ENCODE measurements at places on chromosomes 3 and 15. TPM values are rescaled to one million over a fixed set of nuclear protein-coding genes. Genes with fewer than 3 reads are reported as not detected.

LDHAL6B gene
- polyA plus RNA-seq: not detected

DNA sequence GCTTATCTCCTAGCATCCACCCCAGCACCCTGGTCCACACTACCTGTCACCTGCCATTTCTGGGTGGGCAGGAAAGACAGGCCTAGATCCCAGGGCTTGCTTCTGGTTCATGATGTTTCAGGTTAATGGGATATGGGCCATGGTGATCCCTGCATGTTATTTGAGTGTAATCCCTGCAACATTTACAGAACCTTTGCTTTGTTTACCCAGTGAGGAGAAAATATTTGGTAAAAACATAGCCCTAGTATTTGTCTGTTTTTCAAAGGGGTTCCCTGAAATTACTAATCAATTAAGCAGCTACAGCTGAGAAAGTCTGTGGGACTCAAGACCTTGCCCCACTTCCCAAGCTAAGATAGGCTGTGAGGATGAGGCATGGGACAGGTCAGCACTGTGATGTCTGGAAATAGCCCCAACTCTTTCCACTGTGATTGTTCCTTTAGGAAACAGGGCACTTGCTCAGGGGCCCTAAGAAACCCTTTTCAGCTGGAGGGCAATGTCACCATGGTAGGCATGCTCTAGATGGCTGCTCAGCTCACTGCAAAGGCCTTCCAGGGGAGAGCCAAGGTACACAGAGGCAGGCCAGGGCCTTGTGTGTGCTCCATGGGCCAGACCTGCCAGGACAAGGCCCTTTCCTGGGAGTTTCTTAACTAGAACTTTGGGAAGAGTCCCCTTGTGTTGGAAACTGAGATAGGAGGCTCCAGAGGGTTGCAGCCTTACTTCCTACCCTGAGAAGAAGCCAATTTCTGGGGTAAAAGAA lies 11.1 kb downstream of the TRANK1 start:
- no peak for DNase-seq

DNA sequence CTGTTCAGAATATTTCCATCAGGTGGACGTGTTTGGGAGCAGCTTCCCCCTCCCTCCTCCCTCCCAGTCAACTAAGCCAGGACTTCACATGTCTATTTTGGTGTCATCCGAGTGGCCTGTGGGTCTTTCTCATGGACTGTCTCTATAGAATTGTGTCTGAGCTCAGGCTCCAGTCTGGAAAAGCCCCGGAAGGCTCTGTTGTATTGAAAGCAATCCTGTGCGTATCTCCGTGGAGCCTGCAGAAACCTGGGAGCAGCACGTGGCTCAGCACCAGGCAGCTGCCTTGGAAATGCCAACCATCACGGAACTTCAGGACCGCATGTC lies 25.2 kb downstream of the COLQ start:
- no peak for DNase-seq

- DNase-seq: no peak
Observed at GRCh38 chr3:98519351-98519750, 3.4 kb downstream of the CLDND1 start.

DNA sequence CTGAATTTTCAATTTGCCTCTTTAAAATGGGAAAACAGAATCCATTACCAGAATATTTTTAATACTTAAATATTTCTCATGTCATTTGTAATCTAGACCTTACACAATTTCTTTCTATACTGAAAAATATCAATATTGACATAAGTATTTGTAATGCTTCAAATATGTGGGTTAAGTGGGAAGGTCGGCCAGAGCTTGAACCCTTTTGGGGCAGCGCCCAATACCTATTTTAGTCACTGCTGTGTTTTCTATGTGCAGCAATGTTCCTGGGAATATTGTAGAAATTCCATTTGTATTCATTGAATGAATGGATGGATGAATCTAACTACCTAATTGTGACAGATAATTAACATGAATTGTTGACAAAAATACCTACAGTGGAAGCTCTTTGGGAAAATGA lies 459.7 kb upstream of the ZNF717 start:
- no peak for DNase-seq

DNA sequence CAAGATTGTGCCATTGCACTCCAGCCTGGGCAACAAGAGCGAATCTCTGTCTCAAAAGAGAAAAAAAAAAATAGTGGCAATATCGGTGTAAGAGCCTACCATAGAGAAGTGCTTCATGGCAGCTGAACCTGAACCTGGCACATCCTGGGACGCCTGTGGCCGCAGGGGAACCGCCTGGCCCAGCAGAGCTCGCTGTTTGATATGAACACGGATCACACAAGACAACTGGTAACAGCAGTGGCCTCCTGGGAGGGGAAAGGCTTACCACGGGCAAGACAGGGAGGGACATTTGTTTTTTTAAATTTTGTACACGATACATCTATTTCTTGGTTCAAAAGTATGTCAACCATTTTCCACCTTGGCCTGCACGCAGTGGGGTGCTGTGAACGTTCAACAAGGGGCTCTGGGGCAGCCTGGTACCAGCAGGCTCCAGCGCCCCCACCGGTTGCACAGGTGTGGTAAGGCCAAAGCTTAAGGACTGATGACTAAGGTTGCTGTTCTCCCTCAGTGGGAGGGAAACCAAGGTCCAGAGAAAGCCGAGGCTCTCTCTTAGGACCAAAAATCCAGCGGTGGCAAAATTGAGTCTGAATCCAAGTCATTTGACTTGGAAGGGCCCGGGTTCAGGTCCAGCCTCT lies 21.7 kb upstream of the EPHB3 start:
- DNase-seq: no peak
